HT1080 (cell line): ENCODE measurements at places on chromosomes 1 and 21.

- no peak for DNase-seq
These were observed 529.6 kb upstream of the ZRANB2 start for GRCh38 chr1:71610476-71610875.

- no peak for DNase-seq
These were observed 64.9 kb downstream of the PCNT start for GRCh38 chr21:46388896-46389295.

DNA sequence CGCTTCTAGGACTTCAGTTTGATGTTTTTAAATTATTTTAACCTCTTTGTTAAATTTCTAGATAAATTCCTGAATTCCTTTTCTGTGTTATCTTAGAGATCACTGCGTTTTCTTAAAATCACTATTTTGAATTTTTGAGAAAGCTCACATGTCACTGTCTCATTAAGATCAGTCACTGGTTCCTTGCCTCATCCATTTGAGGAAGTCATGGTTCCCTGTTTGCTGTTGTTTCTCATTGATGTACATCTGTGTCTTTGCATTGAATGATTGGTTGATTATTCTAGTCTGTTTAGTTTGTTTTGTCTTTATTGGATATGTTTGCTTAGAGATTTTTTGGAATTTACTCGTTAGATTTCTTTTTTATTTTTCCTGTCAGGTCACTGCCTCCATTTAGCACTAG lies 50.1 kb downstream of the CRP start:
- no peak for DNase-seq

DNA sequence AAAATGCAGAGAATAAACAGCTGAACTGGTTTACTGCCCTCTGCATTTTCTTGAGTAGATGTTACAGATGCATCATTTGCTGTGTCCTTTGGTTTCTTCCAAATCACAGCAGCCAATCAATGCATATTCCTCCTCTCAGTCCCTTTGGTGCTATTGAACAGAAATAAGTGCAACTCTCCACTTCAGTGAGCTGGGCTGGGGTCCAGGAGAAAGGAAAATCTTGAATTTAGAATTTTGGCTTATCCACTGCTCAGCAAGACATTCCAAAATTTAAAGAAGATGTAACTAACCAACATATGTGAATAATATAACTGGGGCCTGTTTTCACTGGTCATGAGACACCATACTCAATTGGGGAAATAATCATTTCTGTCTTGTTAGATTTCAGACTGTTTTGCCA lies 39.2 kb downstream of the PRMT6 start:
- no peak for DNase-seq

GRCh38 chr1:48499211-48499735 lies 27.3 kb upstream of the SPATA6 start:
- DNase-seq: no peak

GRCh38 chr1:245094954-245095353 lies 59.8 kb upstream of the KIF26B start:
- no peak for DNase-seq

DNA sequence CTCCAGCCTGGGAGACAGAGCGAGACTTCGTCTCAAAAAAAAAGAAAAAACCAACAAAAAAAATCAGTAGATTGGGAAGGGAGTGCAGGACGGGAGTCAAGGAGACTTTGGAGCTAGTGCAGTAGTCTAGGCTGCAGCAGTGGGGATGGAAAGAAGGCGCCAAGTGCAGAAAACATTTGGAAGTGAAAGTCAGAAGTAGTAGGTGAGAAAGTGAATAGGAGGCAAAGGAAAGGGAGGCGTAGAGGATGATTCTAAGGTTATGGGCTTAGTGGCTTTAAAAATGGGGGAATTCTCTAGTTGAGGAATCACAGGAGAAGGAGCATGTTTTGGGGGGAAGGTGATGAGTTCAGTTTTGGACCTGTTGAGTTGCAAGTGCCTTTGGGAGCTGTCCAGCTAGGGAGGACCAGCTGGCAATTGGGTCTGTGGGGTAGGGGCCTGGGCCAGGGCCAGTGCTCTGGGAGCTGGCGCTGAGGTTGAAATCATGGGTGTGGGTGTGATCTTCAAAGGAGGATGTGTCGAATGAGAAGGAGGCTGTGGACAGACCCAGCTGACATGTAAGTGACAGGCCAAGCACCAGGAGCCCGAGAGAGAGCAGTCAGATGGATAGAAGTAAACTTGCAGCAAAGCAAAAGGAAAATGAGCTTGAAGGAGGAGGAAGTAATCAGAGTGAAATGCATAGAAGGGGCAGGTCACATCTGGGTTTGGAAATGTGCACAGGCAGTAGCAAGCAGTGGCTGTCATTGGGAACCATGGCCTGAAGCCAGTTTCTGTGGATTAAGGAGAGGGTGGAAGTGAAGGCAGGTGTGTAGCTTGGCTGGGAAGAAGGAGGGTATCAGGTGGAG lies 15.8 kb downstream of the TMCC2 start:
- no peak for DNase-seq

DNA sequence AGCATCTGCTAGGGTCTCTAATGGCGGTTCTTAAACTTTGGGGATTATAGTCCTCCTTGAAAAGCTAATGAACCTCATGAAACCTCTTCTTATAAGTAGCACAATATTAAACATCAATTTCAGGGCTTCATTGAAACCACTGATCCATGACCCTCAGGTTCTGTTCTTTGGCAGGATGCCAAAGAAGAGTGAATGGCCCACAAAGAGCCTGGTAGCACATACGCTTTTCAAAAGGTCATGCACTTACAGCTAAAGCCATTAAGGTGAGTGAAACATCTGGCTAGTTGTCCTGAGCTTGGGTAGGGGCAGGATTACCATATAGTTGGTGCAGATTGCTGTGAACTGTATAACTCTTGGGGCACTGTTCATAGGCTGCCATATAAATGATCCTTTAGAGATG lies 42.3 kb downstream of the MDM4 start:
- no peak for DNase-seq

- DNase-seq: no peak
These were observed 268.0 kb downstream of the PTPRC start for GRCh38 chr1:198906739-198907422.

DNA sequence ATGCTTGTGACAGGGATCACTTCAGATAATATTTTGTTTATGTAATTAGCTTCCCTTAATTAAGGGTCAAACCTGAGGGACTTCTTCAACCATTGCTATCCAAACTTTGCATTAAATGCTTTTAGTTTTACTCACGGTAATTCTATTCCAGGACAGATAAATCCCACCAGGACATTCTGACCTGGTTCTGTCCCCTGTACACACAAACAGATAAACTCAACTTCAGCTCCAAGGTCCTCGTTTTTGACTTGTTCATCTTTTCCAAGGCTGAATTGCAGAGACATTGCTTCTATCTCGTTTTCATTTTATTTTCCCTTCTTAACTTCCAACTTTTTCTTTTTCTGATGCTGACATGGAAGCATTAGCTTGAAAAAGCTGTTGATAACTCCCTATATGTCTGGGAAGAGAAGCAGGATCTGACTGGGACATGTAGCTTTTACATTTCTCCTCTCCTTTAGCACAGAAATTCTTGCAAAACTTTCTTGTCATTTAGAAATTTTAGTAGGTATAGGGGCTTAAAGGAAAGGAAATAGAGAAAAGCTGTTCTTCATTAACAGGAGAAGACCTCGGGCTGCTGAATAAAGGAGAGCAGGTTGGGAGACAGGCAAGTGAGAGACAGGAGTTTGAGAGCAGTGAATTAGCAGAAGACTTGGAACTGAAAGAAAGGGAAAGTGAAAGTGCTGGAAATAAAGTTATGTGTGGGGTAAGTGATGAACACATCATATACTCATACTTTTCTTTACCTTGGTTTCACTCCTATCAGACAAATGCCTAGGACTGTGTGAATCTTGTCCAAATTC lies 231.7 kb upstream of the B3GALT2 start:
- peak; percentile 55 for DNase-seq

GRCh38 chr1:207752456-207752998 lies 673 bp downstream of the CD46 start:
- DNase-seq: peak; percentile 31

- DNase-seq: no peak
These were observed 205.4 kb upstream of the FMN2 start for GRCh38 chr1:239886266-239886665.

GRCh38 chr1:183034682-183035081 lies 11.5 kb downstream of the LAMC1 start:
- no peak for DNase-seq

DNA sequence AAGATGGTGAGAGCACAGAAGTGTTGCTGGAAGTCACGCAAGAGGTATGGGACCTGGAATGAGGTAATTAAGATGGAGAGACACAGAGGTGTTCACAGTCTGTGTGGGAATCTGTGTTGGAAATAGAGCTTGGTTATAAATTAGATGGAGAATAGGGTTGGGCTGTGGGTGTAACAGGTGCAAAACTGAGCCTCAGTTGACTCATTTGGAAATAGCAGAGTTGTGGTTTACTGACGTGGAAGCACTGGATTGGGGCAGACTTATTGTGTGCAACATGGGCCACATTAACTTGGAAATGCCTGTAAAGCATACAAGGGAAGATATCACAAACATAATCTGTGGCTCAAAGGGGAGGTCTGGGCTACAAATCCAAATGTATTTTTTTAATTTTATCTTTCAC lies 13.0 kb downstream of the CAMSAP2 start:
- DNase-seq: no peak

DNA sequence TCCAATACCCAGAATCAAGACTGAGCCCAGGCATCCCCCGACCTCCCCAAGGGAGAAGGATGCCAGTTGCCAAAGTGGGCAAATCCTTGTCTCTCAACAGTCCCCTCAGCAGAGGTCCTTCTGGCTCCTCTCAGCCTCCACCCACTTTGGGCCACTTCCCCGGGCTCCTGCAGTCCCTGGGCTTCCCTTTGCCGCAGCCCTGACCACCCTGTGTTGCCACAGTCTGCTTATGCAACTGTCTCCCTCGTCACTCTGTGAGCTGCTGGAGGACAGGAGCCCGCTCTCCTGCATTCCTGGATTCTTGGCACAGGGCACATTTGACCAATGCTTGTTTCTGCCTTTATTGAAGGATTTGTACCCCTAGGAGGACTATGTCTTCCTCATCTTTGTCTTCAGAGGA lies 2.9 kb upstream of the LRP8 start:
- no peak for DNase-seq

GRCh38 chr1:58941471-58942289 lies 157.8 kb upstream of the JUN start:
- DNase-seq: no peak

DNA sequence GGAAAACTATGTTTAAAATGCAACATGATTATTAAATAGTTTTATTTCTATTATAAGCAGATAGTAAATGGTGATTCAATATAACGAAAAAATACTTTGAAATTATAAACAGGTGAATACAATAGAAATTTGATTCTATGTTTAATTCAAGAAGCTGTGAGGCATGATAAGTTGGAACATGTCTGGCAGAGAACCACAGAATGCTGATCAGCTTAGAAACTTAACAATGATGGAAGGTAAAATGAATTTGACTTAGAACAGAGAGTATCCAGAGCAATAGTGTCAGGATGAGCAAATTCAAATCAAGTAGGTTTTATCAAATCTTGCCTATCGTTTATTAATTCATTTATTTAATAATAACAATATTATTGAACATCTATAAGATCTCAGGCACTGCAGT lies 83.4 kb upstream of the ADGRL4 start:
- DNase-seq: no peak

- no peak for DNase-seq
These were observed 239.3 kb downstream of the NPHP4 start for GRCh38 chr1:5752746-5753548.

GRCh38 chr21:36615274-36615964 lies 83.5 kb upstream of the SIM2 start:
- DNase-seq: peak; percentile 18

DNA sequence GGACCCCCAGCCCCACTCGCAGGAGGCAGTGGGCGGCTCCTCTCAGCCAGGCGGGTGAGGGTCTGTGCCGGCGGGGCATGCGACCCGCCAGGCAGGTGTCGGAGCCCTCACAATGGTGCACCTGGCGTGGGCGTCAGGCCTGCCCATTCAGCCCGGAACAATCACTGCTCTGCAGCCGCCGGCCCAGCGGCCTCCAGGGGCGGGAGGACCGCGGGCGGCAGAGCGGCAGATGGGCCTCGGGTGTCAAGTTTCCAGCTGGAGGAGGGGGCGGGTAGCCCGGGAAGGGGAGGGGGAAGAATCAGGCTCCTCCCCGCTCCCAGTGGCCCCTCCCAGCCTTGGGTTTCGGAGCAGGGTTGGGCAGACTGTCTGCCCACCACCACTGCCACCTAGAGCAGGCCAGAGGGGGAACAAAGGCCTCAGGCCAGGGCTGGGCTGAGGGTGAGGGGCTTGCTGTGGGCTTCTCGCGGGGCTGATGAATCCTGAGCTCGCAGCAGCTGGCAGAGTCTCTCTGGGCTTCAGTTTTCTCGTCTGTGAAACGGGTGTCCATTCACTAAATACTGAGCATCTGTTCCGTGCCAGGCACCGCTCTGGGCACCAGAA lies 39.5 kb upstream of the CASZ1 start:
- peak; percentile 64 for DNase-seq

- DNase-seq: peak; percentile 45
These were observed 16.6 kb downstream of the C21orf91 start for GRCh38 chr21:17802572-17802971.

DNA sequence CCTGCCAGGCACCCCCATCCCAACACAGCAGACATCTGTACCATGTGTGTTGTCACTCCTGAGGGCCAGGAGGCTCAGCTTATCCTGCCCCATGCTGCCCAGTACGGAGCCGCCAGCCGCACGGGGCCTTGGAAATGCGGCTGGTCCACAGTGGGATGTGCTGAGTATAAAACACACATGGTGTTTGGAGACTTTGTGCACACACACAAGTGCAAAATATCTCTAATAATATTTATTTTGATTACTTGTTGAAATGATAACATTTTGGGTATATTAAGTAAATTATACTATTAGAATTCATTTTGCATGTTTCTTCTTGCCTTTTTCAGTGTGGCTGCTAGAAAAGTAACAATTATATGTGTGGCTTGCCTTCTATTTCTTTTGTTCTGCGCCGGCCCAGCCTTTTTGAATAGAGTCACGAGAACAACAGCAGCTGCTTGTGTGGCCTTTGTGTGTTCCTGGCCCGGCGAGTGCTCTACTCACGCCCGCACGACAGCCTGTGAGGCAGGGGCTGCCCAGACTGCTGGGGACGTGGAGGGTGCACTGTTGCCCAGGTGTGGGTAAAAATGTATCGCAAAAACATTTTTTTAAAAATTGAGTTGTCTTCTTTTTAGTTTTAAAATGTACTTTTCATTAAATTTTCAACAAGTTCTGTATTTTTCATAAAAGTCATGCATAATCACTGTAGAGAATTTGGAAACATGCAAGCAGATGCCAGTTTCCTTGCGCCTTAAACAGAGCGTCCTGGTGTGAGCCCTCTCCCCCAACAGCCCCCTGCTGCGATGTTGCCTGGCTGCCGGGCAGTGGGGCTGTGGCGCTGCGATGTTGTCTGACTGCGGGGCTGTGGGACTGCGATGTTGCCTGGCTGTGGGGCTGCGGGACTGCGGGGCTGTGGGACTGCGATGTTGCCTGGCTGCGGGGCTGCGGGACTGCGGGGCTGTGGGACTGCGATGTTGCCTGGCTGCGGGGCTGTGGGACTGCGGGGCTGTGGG lies 35.5 kb downstream of the COQ8A start:
- DNase-seq: no peak
